Stimulated activated CD4-positive, alpha-beta T cell treated with anti-CD3 and anti-CD28 coated beads, Interleukin-1b, Interleukin-23, amount 100 ng/mL, for 4 hours (primary cell): ENCODE measurements at places on chromosomes 3 and 15.

DNA sequence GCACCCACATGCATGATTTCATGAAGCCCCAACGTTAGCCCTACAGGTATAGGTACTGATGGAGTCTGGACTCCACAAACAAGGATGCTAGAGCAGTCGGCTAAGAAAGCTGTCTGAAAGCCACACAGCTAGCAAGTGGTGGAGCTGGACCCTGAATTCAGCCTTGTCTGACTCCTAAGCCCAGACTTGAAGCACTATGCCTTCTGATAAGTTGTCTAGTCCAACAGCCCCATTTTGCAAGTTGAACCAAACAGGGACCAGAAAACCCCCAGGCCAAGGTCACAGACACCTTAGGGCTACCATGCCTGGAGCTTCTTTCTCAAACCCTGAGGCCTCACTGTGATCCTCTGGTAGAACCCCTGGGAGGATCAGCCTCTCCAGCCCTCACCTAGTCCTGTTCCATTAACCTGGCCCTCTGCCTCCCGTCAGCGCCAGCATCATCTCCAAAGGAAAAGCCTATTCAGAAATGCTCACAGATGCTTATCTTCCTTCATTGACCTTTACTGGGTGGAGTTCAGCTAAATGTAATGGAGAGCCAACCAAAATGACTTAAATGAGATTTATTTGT lies 1.7 kb upstream of the SLCO2A1 start:
- no peak for DNase-seq

DNA sequence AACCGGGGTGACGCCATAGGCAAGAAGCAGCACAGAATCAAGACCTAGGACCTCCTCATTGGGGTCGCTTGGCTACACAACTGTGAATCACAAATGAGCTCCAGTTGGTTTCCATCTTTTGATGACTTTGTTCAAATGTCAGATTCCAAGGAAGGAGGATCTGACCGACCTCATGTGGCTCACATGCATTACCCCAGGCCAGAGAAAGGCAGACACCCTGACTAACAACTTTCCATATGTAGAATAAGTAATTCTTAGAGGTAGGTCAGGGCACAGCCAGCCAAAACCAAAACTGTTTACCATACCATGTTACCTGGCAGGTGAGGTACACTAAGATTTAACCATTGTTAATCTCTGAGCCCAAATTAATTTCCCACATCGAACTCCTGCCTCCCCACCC lies 96.5 kb downstream of the CCNL1 start:
- no peak for DNase-seq

DNA sequence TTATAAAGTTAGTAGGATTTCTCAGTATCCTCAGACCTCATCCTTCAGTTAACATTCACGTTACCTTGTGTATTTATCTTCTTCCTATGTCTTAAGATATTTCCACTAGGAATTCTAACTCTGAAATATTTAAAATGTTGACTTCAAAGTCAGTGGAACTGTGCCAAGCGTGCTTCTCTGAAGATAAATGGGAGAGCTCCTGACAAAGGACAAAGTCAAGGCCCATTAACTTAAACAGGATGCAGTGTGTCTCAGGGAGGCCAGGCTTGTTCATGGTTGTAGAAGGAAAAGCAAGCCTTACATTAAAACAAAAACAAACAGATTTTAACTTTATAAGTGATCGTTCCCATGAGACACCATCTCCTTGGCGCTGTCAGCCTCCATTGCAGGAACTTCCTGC lies 41.5 kb downstream of the ABHD17C start:
- DNase-seq, result no peak

GRCh38 chr3:120129051-120129450 lies 34.8 kb upstream of the GSK3B start:
- no peak for DNase-seq

DNA sequence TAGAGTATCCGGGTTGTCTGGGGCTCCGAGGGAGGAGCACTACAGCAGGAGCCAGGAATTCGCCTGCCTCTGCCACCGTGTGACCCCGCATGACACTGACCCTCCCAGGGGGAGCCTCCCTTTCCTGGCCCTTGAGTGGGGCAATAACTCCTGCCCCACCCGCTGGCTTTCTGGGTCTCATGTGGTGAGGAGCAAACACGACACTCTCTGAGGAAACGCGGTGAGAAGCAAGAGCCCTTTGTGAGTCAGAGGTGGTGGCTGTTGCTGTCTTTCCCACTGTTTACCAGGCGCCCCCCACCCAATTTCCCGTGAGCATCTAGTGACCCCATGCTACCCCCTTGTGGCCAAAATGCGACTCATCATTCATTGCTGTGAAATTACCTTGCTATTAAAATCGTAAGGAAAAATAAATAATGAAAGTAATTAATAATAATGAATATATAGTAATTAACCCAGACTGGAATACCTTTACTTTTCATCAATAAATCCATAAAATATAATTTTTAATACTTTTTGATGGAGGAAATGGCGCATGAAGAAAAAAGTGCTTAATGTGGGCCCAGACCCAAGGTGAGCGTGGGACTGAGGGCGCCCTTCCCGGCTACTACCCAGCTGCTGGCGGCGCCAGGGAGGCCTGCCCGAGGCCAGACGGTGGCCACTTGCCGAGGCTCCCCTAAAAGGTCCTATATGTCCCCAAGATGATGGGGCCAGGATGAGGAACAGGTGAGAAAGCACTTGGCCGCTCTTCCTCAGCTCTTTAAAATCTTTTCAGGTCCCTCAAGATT lies 29.3 kb downstream of the CCNL1 start:
- DNase-seq, result peak; percentile 57

- DNase-seq, result no peak
These were observed 4.7 kb upstream of the CLASP2 start for GRCh38 chr3:33722626-33723370.

- no peak for DNase-seq
These were observed 85.2 kb upstream of the OXTR start for GRCh38 chr3:8854656-8855055.

DNA sequence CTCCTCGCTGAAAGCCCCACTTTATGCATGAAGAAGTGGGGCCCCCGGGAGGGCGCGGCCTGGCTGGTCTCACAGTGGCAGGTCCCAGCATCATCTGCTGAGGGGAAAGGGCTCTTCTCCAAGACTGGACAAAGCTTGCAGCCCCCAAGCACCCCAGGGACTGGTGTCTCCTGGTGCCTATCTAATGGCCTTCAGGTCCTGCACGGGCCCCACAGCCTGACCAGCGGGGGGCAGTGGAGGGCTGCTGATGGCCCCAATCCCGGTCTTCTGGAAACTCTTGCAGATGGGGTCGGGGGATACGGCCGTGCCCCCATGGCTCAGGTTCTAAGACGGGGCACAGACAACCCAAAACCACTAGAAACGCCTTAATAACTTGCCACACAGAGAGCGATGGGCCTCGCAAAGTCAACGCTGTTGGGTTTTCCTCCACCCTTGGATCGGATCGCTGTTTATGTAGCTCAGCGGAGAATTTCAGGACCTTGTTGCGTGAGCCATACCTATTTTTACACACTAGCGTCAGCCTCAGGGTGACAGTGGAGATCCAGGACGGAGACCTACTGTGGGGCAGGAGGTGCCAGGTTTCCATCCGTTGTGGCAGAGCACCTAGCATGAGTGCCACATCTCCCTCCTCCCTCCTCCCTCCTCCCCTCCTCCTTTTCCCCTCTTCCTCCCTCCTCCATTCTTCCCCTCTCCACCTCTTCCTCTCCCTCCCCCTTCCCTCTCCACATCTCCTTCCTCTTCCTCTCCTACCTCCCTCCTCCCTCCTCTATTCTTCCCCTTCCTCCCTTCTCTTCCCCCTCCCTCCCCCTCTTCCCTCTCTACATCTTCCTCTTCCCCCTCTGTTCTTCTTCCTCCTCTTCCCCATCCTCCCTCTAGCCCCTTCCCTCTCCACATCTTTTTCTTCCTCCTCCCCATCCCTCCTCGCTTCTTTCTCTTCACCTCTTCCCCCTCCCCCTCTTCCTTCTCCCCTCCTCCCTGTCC lies 79.3 kb upstream of the ALDH1L1 start:
- no peak for DNase-seq

DNA sequence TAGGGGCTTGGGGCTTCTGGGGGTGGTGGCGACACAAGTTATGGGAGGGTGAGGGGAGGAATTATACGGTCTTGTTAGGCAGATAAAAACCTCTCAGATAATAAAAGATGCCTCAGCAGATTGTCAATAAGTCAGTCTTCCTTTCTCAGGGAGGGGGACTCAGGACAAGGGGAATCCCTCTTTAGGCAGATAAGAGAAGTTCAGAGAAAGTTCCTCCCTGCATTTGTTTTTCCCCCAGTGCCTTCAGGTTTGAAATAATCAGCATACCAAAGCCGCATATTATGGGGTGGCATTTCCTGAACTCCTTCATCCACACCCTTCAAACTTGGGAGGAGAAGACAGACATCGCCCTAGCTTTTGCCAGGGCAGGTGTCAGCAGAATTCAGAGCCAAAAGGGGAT lies 8.5 kb downstream of the PPCDC start:
- DNase-seq, result no peak

- DNase-seq, result no peak
These were observed 290.7 kb upstream of the MDFIC2 start for GRCh38 chr3:70603103-70603502.

- no peak for DNase-seq
These were observed 90.2 kb downstream of the NTRK3 start for GRCh38 chr15:88166082-88166993.

DNA sequence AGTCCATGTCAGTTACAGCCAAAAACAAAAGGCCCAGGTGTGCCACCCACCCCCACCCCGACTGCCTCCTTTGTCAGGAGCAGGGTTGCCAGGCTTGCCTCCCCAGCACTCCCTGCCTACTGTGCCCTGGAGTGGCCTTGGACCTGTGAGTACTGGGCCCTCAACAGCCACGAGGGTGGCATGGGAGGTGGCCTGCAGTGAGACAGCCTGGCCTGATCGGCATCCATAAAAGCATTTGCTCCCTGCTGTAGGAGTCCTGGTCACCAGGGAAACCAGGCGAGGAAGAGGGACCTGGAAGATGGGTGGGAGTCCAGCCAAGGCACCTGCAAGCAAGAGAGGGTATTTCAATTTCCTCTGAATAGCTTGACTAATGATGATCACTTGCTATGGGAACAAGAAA lies 56.4 kb upstream of the KCNMB2 start:
- DNase-seq, result no peak

DNA sequence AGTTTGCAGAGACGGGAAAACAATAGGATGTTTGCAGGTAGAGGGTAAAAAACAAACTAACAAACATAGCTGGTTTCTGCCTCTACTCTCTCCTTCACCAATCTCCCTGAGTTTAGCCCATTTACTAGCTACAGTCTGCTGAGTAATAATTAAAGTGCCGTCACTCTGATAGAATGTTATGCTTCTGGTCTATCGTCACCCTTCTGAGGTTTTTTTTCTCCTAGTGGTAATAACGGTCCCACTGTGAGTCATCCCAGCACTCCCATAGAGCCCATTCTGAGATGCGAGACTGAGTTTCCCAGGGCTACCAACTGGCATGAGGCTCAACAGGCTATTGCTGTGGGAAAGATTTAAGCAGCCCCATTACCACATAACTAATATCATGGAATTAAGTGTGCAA lies 56.4 kb downstream of the PLAAT1 start:
- DNase-seq, result no peak

- DNase-seq, result no peak
These were observed 43.5 kb upstream of the TP63 start for GRCh38 chr3:189587664-189588040.

DNA sequence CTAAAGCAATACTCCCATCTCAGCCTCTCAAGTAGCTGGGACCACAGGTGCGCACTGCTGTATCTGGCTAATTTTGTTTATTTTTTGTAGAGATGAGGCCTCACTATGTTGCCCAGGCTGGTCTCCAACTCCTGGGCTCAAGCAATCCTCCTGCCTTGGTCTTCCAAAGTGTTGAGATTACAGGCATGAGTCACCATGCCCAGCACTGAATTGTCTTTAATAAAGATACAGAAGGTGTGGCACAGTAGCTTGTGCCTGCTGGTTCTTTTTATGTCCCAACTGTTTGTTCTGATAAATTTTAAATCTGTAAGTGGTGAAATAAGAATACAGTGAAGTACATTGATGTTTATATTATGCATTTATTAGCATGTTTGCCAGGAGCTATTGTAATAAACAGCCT lies 20.6 kb upstream of the TRAK1 start:
- DNase-seq, result no peak

GRCh38 chr3:53109190-53109589 lies 21.0 kb downstream of the RFT1 start:
- no peak for DNase-seq

GRCh38 chr15:62899090-62899493 lies 143.5 kb upstream of the TPM1 start:
- DNase-seq, result no peak

DNA sequence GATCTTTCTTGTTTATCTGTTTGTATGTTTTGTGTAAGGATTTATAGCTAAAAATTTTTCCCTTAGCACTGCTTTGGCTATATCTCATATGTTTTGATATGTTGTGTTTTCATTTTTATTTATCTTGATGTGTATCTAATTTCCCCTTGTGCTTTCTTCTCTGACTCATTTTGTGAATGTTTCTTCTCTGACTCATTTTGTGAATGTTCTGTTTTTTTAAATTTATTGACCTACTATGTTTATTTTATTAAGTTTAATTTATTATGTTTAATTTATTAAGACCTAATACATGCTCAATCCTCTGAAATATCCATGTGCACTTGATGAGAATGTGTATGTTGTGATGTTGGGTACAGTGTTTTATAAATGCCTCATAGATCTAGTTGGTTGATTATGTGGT lies 793.5 kb upstream of the CADM2 start:
- DNase-seq, result no peak
